ENCODE measurements at places on chromosomes 2 and 18.

DNA sequence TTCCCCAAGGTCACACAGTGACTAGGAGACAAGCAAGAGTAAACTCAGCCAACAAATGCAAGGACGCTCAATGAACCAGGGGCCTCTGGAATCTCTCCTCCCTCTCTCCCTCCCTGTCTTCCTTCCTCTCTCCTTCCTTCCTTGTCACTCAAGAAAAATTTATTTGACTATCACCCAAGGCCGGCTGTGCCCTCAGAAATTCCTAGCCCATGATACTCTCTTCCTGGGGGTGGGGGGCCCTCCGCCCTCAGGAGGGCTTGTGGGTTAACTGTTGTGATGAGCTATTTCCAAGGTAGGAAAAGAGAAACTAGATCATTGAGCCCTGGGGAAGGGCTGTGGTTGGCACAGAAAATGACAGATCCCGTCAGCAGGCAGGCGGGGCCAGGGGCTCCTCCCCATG, 21.7 kb downstream of the INHBB start:
- no peak for DNase-seq

DNA sequence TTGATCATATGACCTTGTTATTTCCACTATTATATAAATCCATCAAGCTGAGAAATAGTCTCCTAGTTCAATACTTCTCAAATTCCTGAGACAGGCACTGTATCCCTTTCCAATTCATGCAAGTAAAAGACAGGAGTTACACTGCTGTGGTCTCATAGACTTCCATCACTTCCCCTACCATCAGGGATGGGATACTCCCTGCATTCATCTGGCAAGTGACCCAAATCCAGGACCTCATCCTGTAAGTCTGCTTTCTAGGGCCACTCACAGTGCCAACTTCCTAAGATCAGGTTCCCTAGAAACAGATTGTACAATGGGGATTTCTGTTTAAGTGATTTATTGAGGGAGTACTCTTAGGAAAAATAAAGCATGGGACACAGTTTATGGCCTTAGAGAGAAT, 424.0 kb upstream of the CDH7 start:
- DNase-seq = no peak

- DNase-seq = no peak
These were observed 48.1 kb downstream of the PARD6G start for GRCh38 chr18:80198994-80199748.

DNA sequence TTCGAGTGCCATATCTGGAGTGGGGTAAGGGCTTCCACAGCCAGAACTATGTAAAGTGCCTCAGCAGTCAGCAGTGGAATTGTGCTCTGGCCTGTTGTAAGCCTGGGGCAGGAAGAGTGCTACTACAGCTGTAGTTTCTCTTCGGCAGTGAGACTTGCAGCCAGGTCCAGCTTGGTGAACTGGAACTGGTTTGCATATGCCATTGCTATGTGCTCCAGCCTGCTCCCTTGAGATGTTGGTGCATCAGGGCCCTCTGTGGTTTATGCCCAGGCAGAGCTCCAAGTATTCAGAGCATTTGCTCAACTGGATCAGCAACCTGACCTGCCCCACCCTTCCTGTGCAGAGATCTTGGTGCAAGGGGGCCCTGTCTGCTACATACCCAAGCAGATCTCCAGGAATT, 47.8 kb downstream of the ZNF804A start:
- no peak for DNase-seq

DNA sequence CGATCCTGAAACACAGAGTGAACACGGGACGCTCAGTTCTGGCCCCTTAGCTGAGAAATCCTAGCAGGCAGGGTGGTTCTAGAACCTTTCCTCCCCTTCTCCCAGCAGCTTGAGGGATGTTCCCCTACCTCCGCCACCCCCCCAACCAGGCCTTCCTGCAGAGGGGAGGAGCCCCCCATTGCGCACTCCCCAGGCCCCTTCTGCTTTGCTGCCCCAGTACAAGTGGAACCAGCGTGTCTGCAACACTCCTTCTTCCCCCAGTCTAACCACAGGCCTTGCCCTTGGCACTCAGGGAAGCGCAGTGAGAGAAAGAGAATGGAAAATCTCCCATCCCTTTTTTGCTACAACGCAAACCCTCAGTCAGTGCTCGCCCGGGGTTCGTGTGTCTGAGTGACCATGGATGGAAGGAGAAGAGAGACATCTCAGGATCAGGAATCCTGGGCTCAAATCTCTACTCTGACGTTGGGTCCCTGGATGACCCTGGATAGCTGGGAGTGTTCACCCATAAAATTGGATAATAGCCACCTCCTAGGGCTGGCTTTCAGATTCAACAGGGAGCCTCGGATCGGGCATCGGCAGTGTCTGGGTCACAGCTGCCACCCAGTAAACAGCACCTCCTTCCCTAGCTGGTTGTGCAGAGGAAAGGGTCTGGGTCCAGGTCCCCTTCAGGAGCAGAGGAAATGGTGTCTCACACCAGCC, 3.7 kb downstream of the NPPC start:
- no peak for DNase-seq

GRCh38 chr2:229176136-229176535, 95.0 kb downstream of the PID1 start:
- DNase-seq = no peak

DNA sequence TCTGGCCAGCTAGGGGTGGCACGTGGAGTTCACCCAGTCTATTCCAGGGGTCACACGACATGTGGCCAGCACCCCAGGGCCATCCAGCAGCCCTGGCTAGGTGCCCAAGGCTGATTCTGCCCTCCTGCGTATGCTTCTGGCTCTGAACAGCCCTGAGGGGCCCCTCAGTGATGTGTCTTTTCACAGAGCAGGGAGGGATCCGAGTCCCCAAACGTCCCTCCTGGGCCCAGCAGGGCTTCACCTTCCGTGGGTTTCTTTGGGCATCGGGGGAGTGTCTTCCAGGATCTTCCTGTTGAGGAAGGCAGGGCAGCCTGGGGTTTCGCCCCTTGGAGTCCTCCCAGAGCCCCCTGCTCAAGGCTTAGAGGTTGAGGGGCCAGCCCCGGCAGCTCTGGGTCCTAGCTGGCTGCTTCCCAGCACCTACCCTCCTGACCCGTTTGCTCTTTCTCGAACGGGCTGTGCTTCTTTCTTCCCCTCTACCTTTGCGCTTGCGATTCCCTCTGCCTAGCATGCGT, 165.9 kb downstream of the DYSF start:
- DNase-seq = no peak

DNA sequence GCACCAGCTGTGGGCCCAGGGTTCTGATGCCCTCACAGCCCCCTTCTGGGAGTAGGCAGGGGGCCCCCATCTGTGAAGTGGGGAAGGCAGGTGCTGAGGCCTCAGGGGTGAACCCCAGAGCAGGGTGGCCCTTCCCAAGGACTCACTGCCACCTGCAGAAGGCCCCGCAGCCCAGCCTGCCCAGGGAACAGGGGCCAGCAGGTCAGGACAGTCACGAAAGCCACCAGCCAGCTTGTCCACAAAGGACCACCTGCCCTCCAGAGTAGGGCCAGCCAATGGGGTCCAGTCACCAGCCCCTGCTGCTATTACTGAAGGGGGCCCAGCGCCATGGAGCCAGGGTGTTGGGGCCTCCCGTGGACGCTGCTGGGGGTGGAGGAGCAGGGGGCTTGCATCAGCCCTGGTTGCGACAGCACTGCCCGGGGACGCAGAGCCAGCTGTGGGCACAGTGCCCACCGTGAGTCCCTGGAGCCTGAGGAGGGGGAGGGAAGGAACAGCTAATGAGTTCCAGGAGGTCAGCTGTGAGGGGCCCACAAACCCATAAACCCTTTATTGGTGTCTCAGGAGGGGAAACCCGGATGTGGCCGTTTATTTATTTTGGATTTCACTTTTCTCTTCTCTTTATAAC, 11.5 kb upstream of the SNED1 start:
- DNase-seq = no peak

Measured in activated T-cell treated with anti-CD3 and anti-CD28 coated beads, Interleukin-2, amount 50 U/mL, for 72 hours (primary cell).